Vagina (tissue), 2 donors: ENCODE measurements at places on chromosomes 16 and 17.

GRCh38 chr16:88453611-88454522, 787 bp downstream of the ZFPM1 start:
- DNase-seq, result no peak

- no peak for DNase-seq
Measured at GRCh38 chr16:48335961-48336360, 49.3 kb downstream of the SIAH1 start.

GRCh38 chr16:23069844-23070243, 79.4 kb downstream of the USP31 start:
- DNase-seq, result no peak

GRCh38 chr16:21169249-21169981, 10.9 kb downstream of the LDAF1 start:
- DNase-seq, result no peak

- no peak for DNase-seq
Measured at GRCh38 chr17:3926860-3927627, 10.8 kb upstream of the P2RX1 start.

DNA sequence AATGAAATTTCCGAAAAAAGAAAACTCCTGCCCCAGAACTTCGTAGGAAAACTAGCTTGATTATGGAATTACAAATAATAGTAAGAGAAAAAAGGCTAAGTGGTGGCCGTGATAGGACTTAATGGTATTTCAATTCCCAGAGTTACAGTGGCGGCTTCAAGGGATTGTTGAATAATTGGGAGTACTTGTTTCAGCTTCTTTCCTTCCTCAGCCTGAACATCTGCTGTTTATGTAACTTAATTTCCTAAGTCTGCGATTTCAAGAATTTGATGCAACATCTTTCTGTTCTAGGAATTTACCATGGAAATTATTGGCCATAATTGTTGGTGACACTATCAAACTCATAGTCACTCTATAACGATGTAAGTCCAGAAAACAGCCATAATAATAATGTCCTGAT, 684 bp upstream of the APPBP2 start:
- DNase-seq, result no peak

GRCh38 chr16:65002265-65002664, 119.6 kb downstream of the CDH11 start:
- DNase-seq, result no peak
